ENCODE measurements at places on chromosomes 5 and 9.
A peak's percentile ranks its signal among the peaks of the same experiment; 100 is the strongest.

DNA sequence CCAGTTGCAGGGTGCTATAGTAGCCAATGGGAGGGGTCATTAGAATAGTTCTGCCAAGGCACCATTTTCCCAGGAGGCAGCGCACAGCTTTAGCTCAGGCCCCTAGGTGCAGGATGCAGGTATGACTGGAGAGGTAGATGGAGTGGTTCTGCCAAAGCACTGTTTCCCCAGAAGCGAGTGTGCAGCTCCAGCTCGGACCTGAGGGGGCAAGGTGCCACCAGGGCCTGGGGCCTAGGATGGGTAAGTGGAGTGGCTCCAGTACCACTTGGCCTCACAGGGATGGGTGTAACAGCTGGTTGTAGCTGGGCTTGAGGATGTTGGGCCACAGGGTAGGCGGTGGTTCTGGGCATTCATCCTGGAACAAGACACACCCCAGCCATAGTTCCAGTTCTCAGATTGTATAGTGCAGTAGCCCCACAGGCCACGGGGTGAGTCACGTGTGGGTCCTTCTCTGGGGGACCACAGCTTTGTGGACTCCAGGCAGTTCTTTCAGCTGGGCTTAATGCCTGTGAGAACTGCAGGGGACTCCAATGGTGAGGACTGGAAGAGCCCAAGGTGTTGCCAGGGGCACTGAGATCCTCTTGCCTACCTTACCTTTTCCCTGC lies 185.5 kb upstream of the ANKH start:
- DNase-seq, result no peak

DNA sequence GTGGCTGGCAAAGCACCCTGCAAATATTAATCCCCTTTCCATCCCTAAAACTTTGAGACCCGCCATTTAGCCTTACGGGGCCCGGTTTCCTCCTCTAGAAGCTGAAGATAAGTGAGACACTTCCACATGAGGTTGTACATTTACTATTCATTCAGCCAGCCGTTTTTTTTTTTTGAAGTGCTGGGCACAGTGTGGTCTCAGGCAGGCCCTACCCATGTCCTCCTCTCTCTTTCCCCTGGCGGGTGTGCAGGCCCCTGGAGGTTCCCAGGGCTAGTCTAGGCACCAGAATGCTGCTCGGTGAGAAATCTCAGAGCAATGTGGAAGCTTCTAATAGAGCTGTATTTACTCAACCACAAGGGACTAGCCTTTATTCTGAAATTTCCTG lies 107.4 kb upstream of the LARP1 start:
- peak; percentile 33 for DNase-seq

GRCh38 chr9:6552033-6552432 lies 93.5 kb downstream of the GLDC start:
- DNase-seq, result peak; percentile 20

GRCh38 chr5:92969191-92969780 lies 611.7 kb downstream of the NR2F1-AS1 start:
- no peak for DNase-seq

GRCh38 chr5:107476783-107477182 lies 194.0 kb downstream of the EFNA5 start:
- no peak for DNase-seq

DNA sequence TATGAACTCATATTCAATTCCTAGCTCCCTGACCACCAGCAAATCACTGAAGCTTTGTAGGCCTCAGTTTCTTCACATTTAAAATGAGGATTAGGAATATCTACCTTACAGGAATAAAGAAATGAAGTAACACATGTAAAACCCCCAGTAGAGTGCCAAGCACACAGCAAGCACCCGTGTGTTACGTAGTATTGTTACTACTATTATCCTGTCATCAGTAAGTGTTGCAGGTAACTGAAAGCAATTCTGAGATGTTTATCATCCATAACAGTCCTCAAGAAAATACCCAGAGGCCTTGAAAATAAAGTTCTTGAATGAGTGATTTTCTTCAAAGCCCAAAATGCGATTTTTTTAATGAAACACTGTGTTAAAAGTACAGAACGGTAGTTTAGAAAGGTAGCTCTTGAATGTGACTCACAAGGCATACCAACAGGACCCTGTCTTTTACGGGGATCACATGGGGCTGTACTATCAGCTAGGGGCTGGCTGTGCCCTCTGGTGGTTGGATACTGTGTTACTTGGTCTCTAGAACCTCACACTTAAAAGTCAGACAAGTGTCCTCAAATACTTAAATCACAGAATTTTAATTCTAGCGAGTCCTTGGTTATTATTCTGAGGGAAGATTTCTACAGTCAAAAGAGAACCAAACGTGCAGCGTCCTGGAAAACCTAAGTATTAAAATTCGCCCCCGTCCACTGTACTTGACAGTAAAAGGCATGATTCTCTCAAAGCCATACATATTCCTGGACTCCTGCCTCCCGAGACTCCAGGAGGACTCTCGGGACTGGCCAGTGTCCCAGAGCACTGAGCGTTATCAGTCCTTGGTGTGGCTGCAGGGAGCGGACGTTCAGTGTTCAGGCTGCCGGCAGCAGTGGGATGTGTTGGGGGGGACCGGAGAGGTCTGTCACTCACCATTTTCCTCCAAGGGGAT lies 725 bp downstream of the NDUFB6 start:
- DNase-seq, result peak; percentile 73

GRCh38 chr5:173238312-173239232 lies 3.6 kb upstream of the NKX2-5 start:
- peak; percentile 46 for DNase-seq

DNA sequence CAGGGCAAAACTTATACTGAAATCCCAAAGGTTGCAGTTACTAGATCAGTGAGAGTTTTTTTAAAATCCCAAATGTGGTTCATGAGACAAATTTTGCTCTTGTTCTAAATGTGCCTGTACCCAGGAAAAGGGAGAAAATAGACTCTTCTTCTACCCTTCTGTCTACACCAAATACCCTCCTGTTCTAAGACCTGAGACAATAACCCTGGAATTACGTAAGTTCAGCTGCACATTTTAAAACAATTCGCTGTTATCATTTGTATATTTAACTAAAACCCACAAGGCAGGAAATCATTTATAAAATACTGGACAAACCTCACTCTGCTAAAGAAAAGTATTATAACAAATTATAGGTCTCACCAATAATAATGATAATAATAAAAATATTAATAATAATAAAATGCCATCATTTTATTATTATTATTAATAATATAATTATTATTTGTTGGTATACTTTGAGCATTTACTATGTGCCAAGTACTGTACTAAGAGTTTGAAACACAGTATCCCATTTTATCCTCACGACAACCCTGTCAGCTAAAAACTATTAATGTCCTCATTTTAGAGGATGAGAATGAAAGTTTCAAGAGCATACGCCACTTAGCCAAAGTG lies 49.8 kb upstream of the AFAP1L1 start:
- DNase-seq, result no peak

GRCh38 chr5:16528382-16529110 lies 62.9 kb upstream of the ZNF622 start:
- no peak for DNase-seq

- no peak for DNase-seq
Measured at GRCh38 chr5:12661617-12662370, 757.5 kb upstream of the CTNND2 start.

- no peak for DNase-seq
Measured at GRCh38 chr5:63573380-63573779, 388.9 kb downstream of the HTR1A start.

DNA sequence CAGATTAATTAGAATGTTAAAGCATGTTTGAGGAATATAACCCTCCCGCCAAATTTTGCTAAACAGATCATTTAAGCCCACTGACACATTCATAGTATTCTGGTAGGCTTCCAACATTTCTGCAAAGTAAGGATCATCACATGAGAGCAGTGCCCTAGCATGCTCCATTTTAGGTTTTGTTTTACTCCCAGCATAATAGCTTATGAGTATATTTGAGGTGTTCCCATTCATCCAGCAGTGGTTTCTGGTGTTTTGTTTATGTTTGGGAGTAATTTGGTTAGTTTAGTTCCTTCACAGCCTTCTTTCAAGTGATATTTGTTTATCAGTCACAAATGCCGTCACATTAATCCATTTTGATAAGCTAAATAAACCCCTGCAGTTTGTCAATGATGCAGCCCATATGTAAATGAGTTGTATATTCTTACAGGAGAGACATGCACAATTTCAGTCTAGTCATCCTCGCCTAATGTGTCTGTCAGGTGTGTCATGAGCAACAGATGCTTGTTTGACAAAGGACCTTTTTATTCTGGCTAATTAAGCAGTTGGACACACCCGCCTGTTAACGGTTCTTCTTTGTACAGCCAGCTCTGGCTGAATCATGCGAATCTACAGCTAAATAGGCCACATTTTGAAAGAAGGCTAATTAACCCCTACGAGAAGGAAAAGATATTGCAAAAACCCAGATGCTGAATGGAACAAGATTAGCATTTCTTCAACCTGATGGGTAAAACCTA lies 124.4 kb downstream of the RFX3 start:
- DNase-seq, result no peak

- no peak for DNase-seq
Measured at GRCh38 chr9:32940740-32941139, 60.7 kb downstream of the APTX start.

GRCh38 chr5:165272436-165272835 lies 1767.0 kb downstream of the MAT2B start:
- DNase-seq, result no peak

DNA sequence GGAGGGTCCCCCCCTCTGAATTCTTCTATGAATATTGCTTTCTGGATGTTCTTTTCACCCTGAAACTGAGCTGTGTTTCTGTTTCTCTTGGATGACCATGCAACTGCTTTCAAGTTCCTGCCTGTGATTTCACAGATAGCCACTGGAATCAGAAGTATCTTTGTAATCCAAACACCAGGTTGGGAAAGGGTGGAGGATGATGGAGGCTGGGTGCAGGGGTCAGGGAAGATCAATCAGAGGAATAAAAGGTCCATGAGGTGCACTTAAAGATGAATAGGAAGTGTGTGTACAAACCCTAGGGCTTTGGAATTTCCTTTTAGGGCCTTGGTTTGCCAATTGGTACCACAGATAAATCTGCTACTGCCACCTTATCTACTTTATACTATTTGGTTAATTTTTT lies 68.2 kb upstream of the AGXT2 start:
- no peak for DNase-seq

DNA sequence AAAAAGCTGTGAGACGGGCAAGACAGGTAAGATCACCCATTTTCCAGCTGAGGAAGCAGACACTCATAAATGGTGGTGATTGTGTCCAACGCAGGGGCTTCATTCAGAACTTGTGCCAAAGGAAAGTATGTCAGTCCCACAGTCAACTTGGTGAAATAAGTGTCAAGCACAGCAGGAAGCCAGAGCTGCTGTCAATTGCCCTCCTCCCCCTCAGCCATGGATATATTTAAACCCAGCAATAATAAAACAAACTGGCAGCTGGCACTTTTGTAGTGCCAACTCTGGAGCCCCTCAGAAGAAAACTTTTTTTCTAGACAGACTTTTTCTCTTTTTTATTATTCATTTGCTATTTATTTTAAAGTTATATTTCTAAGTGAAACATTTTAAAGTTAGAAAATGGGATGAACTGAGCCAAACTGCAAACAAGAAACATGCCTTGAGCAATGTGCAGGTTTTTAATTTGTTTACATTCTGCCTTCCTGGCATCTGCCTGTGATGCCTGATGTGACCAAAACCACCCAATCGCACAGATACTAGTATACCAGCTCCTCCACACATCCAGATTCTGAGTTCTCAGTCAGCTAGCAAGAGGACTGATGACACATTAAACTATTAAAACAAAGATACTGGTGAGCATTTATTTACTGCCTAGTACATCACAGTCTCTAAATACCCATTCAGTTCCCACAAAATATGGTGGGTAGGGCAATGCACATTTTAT lies 17.0 kb downstream of the DMAC1 start:
- no peak for DNase-seq

DNA sequence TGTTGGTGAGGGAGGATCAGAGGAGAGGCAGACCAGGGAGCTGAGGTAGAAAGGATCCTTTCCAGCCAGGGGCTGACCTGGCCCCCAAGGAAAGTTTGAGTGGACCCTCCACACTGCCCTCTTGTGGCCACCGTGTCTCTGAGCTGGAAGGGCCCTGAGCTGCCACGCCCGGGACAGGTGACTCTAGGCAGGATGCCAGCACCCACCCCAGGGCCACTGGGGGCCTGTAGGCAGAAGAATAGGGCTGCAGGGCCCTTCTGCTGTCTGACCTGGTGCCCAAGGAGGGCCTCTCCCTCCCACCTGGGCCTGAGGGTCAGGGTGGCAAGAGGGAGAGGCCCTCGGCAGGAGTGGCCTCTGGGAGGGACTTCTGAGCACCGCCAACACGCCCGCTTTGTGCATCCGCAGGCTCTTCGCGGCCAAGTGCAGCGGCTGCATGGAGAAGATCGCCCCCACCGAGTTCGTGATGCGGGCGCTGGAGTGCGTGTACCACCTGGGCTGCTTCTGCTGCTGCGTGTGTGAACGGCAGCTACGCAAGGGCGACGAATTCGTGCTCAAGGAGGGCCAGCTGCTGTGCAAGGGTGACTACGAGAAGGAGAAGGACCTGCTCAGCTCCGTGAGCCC lies 76.8 kb downstream of the LMX1B start:
- peak; percentile 43 for DNase-seq

DNA sequence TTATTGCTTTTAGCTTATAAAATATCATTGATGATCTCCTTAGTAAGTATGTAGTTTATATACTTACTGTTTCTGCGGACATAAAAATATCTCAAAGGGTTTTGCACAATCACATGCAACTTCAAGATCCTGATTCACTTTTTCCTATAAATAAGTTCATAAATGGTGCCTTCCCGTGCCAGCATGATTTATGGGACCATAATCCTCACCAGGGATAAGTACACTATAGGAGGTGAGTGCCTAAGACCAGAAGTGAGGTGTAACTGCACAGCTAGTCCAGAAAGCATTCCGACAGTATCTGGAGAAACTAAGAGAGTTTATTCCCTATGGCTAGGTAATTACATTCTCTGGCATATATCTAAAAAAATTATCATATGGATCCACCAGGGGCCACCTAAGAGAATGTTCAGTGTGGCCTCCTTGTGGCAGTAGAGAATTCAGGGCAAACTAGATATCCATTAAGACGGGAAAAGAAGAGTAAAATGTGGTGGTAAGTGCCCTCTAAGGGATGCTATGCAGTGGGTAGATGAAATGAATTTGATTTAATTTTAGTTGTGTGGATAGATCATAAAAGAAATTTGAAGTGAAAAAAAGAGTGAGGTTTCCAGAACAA lies 402.5 kb upstream of the SLC24A2 start:
- DNase-seq, result no peak

DNA sequence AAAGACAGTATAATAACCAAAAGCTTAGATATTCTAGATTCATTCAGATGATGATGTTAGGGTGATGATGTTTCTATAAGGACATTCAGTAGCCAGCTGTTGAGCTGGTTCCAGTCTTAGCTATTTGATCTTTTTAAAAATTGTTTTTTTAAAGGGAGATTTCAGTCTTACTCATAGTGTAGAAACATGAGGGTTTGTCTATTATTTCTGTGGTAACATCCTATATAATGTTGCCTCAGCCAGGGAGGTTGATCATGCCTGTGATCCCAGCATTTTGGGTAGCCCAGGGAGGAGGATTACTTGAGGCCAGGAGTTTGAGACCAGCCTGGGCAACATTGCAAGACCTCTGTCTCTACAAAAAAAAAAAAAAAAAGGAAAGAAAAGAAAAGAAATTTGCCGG lies 167.8 kb downstream of the DOCK2 start:
- no peak for DNase-seq
